Adrenal gland (tissue), 19 donors: ENCODE measurements at places on chromosomes 16 and 17. TPM values are rescaled to one million over a fixed set of nuclear protein-coding genes. Genes with fewer than 3 reads are reported as not detected.

The TUBB3 gene
- 12.5 TPM for polyA plus RNA-seq

The MBTPS1 gene
- 61.5 TPM for polyA plus RNA-seq

The SMTNL2 gene
- polyA plus RNA-seq = 0.24 TPM

The TAX1BP3 gene
- polyA plus RNA-seq = 100 TPM

The CDK5R1 gene
- polyA plus RNA-seq = 3.0 TPM

- H3K4me3 ChIP-seq = no peak overlapping the region
- no peaks in the 10 kb centered on the region for H3K36me3 ChIP-seq
- no peaks in the 10 kb centered on the region for H3K27me3 ChIP-seq
- no peak for DNase-seq
Observed at GRCh38 chr16:66199189-66199588, 167.3 kb upstream of the CDH5 start.

DNA sequence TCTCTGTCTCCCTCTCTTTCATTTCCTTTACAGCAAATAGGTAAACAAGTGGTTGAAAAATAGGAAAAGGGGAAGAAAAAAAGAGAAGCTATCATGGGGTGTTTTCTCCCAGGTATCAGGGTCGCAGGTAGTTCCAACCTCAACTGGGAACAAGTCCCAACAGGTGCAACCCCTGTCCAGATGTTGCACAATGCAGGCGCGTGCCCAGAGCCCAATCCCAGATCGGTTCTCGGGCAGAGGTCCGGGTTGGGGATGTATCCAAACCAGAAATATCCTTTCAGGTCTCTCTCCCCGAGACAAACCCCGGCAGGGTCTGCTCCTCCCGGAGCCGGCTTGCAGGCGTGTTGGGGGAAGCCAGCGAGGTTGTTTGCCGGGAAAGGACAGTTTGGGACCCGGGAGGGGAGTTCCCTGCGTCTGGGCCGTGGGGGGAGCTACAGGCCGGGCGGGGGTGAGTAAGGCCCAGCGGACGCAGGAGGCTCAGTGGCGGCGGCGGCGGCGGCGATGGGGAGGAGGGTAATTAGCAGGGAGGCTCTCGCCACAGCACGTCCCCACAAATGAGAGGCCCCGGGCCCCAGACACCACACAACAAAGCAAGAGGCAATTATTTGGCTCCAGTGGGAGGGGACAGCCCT is 21.2 kb upstream of the SP6 start:
- H3K4me3 ChIP-seq = no peak overlapping the region
- peaks cover 25% of the 10 kb centered on the region for H3K27me3 ChIP-seq
- H3K27ac ChIP-seq = no peak overlapping the region
- no peaks in the 10 kb centered on the region for H3K36me3 ChIP-seq
- DNase-seq = no peak
- H3K4me1 ChIP-seq = no peaks in the 10 kb centered on the region

DNA sequence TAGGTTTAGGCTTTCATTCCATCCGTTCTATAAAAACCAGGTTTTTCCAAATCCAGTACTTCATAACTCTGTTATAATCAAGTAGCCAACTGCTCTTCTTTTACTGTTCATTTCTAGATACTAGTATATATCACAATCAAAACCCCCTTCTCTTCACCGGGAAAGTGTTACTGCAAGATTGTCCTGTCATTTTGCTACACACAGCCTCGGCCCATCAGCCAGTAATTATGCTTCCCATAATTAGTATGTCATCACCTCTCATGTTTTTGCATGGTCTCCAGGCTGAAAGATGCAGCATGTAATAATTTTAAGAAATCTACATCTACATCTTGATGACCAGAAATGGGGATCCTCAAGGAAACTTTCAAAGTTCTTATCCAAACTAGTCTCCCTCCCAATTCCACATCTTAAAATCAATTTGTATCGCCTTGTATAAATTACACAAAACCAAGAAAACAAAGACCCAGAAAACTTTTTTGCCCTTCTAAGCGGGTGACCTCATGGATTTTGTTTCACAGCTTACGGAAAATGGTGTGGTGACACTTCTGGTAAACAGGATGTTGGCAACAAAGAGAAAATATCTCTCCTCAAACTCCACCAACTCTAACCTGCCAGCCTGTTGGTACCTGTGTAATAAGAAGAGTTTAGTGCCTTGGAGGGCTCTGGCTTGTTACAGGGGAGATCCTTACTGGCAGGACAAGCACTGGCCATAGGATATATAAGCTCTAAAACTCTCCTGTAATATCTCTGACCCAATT is 9.3 kb downstream of the TACO1 start:
- no peak overlapping the region for H3K4me3 ChIP-seq
- H3K27ac ChIP-seq = no peak overlapping the region
- no peaks in the 10 kb centered on the region for H3K27me3 ChIP-seq
- H3K36me3 ChIP-seq = peaks cover 47% of the 10 kb centered on the region

DNA sequence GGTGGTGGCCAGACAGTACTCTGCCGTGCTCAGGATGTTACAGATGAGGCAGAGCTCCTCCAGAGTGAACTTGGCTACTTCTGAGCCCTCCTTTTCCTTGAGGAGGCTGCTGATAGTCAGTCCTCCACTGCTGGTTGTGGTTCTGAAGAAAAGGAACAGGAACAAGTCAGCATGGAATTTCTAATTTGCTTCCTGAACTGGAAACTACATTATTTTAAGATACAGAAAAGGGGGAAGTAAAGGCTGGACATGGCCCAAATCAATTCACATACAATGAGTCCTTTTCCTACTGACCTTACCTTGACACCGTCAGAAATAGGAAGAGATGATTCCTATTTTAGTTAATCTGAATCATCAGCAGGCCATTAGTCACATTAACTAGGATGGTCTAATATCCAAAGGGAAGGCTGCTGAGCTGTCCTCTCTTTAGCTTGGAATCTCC is 154.2 kb downstream of the VPS53 start:
- H3K27ac ChIP-seq = peak overlapping the region; percentile 85
- peaks cover 31% of the 10 kb centered on the region for H3K4me1 ChIP-seq
- DNase-seq = no peak
- H3K27me3 ChIP-seq = no peaks in the 10 kb centered on the region
- no peaks in the 10 kb centered on the region for H3K36me3 ChIP-seq
- no peak overlapping the region for H3K4me3 ChIP-seq
